ENCODE measurements at places on chromosomes 11 and 22.

- no peak for DNase-seq
Observed at GRCh38 chr22:29748248-29748893, 18.4 kb downstream of the ZMAT5 start.

DNA sequence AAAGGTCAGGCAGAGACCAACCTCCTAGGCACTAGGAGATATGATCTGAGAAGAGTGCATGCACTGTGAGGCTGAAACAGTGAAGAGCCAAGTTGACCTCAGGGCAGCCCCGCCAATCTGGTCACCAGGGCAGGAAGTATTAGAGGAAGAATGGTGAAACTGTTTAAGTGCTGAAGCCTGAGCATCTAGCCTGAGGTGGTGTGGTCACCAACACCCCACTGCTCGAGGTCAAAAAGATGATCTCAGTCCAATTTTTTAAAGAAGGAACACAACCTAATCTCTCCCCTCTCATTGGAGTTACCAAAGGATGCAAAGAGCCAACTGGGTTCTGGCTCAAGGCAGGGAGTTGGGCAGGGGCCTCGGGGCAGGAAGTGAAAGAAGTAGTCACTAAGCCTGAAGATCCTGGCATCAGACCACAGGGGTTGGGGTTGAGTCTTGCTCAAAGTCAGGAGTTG, 4.0 kb downstream of the APBB1 start:
- DNase-seq: no peak

- no peak for DNase-seq
Observed at GRCh38 chr11:119539583-119539982, 116.6 kb upstream of the THY1 start.

- no peak for DNase-seq
Observed at GRCh38 chr11:134483857-134484256, 71.8 kb upstream of the B3GAT1 start.

Measured in AG09319 (cell line).